ENCODE measurements at places on chromosomes 4 and X.

- DNase-seq, result no peak
These were observed 54.8 kb downstream of the MSX1 start for GRCh38 chr4:4914059-4914820.

- no peak for DNase-seq
These were observed 6.3 kb upstream of the HPRT1 start for GRCh38 chrX:134453631-134454030.

- DNase-seq, result no peak
These were observed 270.8 kb downstream of the GRIA3 start for GRCh38 chrX:123454712-123455431.

DNA sequence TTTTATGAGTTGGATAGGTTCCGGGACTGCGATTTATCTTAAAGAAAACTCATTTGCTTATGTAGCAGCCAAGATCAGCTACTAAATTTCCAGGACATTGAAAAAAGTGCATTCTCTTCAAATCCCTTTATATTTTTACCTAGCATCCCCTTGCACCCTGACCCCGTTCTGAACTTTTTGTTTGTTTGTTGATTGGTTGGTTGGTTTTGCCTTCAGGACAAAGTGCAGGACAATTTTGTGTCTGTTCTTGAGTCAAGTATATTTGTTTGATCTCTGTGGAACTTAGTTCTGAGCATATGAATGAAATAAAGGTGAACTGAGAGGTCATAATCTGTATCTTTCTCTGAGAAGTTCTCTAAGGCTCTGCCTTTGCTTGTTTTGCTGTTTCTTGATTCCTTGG lies 12.8 kb upstream of the TAPT1 start:
- DNase-seq, result no peak

GRCh38 chrX:136065044-136065671 lies 79.9 kb downstream of the SLC9A6 start:
- DNase-seq, result peak; percentile 6

- DNase-seq, result no peak
These were observed 1278.6 kb downstream of the PCDH7 start for GRCh38 chr4:31998807-31999206.

- DNase-seq, result no peak
These were observed 120.3 kb downstream of the EFHC2 start for GRCh38 chrX:44223150-44223549.

DNA sequence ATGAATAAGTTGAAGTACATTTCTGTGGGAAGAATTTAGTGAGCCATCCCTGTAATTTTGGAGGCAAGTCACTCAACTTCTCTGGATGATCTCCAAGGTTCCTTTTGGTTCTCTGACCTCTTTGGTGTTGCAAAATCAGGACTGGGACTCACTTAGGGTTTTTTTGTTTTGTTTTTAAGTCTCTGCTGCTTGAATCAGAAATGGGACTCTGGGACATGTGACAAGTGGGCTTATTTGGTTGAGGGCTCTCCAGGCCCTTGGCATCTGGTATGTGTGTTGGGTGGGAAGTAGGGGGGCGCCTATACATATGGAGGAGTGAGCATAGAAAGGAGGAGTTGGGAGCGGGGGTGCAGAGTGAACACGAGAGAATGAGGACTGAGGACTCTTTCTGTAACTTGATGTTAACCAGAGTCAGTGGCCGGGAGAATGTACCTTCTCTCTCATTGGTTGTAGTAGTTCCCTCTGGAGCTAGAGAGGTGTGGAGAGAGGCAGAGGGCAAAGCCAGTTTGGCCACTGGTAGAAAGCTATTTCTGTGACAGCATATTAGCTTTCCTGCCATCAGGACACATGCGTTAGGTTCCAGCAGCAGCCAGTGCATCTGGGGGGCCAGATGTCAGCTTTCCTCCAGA lies 1.9 kb downstream of the ARHGAP10 start:
- no peak for DNase-seq

GRCh38 chrX:119899125-119899524 lies 3.4 kb downstream of the AKAP14 start:
- no peak for DNase-seq

DNA sequence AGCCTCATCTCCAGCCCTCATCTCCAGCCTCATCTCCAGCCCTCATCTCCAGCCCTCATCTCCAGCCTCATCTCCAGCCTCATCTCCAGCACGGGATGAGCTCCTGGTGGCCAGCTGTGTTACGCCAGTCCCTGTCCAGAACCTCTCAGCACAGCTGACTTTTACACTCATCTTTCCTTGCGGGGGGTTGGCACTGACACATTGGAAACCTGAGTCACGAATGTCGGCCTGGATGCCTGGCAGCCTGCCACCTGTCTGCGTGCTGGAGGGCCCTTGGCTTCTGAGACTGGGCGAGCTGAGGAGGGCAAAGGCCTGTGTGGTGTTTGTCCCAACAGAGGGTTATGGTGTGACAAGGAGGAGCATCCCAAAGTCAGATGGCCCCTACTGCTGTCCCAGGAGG lies 66.1 kb upstream of the HGFAC start:
- no peak for DNase-seq

- DNase-seq, result no peak
These were observed 37.9 kb downstream of the ACOX3 start for GRCh38 chr4:8402640-8403039.

- no peak for DNase-seq
These were observed 664 bp downstream of the PRSS12 start for GRCh38 chr4:118351851-118352827.

- DNase-seq, result no peak
These were observed 464.6 kb downstream of the PCDH18 start for GRCh38 chr4:137067735-137068134.

- DNase-seq, result no peak
These were observed 229.9 kb upstream of the BOD1L1 start for GRCh38 chr4:13857397-13857796.

DNA sequence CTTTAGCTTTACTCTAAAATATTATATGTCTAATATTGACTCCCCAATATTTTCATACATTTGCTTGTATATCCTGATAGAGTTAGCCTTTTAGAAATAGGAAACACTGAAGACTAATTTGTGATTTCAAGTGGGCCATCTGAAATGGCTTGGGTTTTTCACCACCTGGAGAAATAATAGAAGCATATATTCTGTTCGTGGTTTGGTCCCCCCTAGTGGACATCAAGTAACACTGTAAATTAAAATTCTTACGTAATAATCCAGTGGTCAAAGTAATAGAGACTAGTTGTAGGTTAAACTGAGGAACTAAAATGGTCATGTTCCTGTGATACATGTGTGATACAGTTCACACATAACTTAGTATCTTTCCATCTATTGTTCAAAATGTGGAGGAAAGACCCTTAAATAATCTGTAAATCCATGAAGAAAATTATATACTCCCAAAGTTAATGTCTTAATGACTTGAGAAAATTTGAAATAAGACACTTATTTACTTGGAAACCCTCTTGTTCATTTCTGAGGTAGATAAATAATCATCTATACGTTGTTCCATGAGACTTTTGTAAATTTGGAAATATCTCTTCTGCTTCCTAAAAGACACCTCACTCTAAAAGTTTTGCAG lies 79.8 kb upstream of the SMARCAD1 start:
- peak; percentile 9 for DNase-seq

GRCh38 chr4:39522068-39522467 lies 5.2 kb downstream of the UGDH start:
- no peak for DNase-seq

DNA sequence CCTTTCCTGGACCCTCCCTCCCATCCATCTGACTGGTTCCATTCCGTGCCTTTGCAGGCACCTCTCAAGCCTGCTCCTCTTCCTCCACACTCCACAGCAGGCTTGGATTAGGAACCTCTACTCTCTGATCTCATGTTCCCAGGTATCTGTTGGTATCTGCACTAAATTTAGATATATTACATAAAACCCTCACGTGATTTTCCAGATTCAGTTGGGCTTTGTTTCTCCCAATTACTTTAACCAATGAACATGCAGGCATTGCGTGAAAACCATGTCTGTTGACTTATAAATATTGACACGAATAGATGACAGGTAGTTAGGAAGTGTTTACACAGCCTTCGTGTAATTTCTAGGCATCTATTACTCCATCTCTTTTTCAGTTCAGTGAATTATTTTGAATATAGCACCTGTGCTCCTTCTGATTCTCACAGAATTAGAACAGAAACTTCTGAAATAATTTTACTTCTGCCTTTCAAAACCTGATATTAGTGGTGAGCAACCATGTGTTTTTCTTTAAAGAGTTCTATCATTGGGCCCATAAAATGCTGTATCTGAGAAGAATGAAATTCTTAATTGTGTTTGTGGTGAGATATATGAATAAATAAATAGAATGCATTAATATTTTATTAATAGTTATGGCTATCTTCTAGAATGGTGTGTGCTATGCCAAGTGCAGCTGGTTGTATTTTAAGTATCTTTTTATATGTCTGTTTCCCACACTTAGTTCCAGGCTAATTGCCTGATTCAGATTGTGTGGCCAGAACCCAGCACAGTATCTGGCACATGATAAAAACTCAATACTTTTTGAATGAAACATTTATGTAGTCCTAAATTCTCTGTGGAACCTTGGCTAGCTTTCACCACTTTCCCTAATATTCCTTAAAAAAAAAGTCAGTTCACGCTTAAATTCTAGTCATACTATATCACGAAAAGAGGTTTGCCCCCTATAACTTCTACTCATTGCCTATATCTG lies 304.8 kb downstream of the QDPR start:
- DNase-seq, result no peak

- no peak for DNase-seq
These were observed 79.5 kb downstream of the HMGB2 start for GRCh38 chr4:173254646-173255045.

GRCh38 chrX:13699183-13699826 lies 10.4 kb downstream of the RAB9A start:
- no peak for DNase-seq

GRCh38 chr4:26365537-26366150 lies 44.8 kb downstream of the RBPJ start:
- no peak for DNase-seq

GRCh38 chr4:168998596-168998995 lies 11.5 kb downstream of the CBR4 start:
- no peak for DNase-seq

- no peak for DNase-seq
These were observed 69.4 kb downstream of the HMGB2 start for GRCh38 chr4:173264684-173265185.

- DNase-seq, result no peak
These were observed 9.3 kb downstream of the APOO start for GRCh38 chrX:23898412-23898959.

DNA sequence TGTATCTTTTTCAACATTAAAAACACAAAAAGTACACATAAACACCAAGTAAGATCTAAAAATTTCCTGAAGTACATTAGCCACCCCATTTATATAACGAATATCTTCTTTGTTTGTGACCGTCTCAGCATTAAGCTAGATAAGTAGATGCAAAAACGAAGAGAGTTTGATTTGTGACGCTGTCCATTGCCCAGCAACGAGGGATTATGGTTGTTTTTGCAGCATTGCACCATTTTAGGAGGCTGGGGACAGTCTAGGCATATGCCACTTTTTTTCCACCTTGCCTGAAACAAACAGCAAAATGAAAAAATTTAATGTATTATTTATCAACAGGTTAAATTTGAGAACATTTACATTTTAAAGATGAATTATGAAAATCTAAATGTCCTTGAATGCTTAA lies 12.0 kb upstream of the IGSF1 start:
- DNase-seq, result no peak

- no peak for DNase-seq
These were observed 75.6 kb upstream of the HELT start for GRCh38 chr4:184942444-184943425.

GRCh38 chr4:108596344-108596743 lies 24.0 kb upstream of the RPL34 start:
- no peak for DNase-seq

DNA sequence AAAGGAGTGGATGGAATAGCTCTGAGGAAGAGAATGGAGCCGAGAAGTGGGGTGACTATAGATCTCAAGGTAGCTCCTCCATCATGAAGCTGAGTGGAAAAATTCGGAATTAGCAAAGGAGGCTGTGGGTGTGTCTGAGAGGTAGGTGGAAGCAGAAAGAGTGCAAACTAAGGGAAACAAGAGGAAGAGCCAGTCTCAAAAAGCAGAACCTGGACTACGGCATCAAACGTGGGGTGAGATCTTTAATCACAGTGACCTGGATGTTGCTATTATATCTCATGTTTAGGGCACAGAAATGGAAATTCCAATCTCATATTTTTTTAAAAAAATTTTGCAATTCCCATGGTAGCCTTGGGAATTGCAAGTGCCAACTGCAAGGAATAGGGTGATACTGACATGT lies 162.5 kb upstream of the RASGEF1B start:
- no peak for DNase-seq

DNA sequence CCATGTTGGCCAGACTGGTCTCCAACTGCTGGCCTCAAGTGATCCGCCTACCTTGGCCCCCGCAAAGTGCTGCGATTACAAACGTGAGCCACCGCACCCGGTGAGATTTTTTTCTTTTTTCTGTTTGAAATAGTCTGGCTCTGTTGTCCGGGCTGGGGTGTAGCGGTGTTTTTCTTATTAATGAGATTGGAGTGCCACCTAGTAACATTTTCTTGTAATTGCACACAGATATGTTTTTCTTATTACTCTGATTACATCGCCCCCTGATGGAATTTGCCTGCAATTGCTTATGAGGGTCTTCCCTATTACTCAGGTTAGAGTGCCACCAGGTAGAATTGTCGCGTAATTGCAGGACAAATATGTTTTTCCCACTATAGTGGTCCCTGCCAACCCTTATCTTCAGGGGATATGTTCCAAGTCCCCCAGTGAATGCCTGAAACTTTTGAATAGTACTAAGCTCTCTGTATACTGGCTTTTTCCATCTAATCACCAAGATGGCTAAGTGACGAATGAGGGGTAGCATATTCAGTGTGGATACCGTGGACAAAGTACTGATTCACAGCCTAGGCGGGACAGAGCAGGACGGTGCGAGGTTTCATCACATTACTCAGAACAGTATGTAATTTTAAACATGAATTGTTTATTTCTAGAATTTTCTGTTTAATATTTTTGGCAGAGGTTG lies 8.6 kb upstream of the PDHA1 start:
- DNase-seq, result peak; percentile 78

DNA sequence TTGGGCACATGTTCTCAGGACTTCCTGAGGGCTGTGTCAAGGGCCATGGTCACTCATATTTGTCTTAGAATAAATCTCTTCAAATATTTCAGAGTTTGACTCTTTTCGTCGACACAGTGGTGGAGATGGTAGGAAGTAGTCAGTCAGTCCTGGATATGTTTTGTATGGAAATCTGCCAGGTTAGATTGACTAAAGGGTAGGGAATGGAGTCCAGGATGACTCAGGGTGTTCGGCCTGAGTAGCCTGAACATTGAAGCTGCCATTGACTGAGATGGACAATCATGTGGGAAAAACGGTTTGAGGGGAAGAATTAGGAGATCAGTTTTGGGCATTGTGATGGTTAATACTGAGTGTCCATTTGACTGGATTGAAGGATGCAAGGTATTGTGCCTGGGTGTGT lies 177.1 kb upstream of the CENPE start:
- DNase-seq, result no peak

- DNase-seq, result no peak
These were observed 36.7 kb downstream of the ARX start for GRCh38 chrX:24979081-24979480.

DNA sequence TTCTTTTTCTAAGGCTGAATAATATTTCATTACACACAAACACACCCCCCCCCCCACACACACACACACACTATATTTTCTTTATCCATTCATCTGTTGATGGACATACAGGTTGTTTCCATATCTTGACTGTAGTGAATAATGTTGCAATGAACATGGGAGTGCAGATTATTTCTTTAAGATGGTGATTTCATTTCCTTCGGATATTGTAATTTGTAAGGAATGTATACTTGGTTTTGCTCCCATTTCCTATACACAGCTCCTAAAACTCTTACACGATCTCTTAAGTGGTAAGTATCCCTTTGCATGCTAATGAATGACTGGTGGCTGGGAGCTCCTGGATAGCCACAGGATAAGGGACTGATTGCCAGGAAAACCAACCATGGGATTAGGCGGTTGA lies 14.7 kb upstream of the RBMXL3 start:
- no peak for DNase-seq
